Cardiac fibroblast (primary cell): ENCODE measurements at places on chromosomes 5 and 9.

GRCh38 chr5:138952962-138953361 is 77.8 kb upstream of the LRRTM2 start:
- DNase-seq = no peak

GRCh38 chr9:73129941-73130685 is 21.6 kb upstream of the ANXA1 start:
- DNase-seq = no peak

GRCh38 chr5:173480896-173481295 is 135.6 kb downstream of the BOD1 start:
- DNase-seq = no peak

DNA sequence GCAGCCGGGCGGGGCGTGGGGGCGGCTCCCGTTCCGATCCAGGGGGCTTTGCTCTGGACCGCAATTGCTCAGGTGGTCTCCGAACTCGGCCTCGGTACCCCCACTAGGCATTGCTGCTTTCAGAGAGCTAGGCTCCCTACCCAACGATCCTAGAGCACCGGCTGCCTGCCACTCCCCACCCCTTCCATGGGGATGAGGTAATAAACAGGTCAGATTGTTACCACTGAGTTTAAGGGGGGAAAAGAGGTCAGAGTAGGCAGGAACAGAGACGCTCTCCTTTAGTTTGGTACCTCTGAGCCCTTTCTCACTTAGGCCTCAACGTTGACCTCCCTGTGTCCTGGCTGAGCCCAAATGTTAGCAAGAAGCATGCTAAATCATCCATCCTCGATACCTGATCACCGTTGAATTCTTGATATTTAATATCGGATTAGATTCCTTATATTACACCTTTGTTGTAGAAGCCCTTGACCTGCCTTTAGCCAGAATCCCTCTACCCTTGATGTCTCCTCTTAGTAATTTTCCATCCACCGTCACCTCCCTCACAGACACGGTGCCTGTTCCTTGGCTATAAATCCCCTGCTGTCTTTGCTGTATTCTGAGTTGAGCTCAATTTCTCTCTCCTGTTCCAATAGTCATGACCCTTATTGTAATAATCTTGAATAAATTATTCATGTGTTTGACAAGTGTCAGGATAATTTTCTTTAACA is 588 bp upstream of the PLPP1 start:
- DNase-seq = no peak

GRCh38 chr5:23506329-23507236 is 826 bp upstream of the PRDM9 start:
- DNase-seq = peak; percentile 50

DNA sequence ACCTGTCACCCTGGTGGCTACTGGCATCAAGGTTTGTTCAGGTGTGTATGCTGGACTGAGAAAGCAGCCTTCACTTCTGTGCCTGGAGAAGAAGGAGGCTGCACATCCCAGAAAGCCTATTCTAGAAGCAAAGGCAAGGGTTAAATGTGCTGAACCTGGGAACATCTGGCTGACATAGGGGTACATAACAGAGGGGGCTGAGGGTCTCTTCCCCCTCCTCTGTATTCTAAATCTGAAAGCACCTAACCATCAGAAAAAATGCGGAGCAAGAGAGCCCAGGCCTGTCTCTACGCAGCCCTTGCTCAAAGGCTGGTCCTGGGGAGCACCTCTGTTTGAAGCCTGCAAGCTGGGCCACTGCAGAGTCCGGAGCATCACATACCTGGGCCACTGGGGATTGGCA is 53.2 kb upstream of the FSTL4 start:
- DNase-seq = no peak

GRCh38 chr5:83564069-83564749 is 92.7 kb downstream of the VCAN start:
- peak; percentile 70 for DNase-seq

GRCh38 chr9:134641990-134642384 is 384 bp downstream of the COL5A1 start:
- no peak for DNase-seq

DNA sequence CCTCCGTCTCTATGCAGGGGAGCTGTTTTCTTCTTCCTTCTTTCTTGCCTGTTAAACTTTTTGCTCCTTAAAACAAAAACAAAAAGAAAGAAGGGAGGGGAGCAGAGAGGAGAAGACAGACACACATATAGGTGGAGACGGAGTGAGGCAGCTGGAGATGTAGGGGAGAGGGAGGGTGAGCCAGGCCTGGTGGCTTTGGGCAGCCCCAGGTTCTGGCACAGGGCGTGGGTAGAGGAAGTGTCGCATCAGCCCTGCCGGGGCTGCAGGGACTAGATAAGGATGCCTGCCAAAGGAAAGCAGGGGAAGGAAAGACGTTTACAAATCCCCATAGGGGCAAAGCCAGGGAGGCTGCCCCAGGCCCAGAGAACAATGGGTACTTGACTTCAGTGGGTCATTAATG is 38.7 kb upstream of the PTGS1 start:
- DNase-seq = no peak

- no peak for DNase-seq
Observed at GRCh38 chr9:80771555-80772347, 917.6 kb downstream of the TLE1 start.

GRCh38 chr5:95838001-95838520 is 15.5 kb upstream of the GLRX start:
- DNase-seq = no peak

- DNase-seq = no peak
Observed at GRCh38 chr9:124873664-124874063, 11.7 kb downstream of the ARPC5L start.

GRCh38 chr9:91177661-91178280 is 183.9 kb downstream of the AUH start:
- no peak for DNase-seq

- peak; percentile 54 for DNase-seq
Observed at GRCh38 chr5:138874771-138875551, at the start of gene LRRTM2. Gene LRRTM2 (minus strand): TSS chr5:138875335. CDS start chr5:138874911, 424 bp downstream.

DNA sequence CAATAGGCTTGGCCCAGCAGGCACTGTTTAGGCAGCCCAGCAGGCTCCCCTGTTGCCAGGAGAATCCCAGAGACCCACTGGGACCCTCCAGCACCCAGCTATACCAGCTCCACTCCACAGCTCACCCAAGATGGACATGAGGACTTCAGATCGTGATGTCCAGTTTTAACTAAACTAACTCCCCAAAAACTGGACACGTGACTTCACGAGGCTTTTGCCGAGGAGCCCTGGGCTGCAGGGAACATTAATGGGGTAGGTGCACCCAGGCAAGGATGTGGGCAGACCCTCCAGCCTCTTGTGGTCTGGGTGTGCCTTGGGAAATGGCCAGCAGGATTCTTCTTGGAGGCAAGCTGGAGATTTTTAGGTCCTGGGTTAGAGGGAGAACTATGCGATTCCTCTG is 8.9 kb upstream of the NKD2 start:
- DNase-seq = no peak

DNA sequence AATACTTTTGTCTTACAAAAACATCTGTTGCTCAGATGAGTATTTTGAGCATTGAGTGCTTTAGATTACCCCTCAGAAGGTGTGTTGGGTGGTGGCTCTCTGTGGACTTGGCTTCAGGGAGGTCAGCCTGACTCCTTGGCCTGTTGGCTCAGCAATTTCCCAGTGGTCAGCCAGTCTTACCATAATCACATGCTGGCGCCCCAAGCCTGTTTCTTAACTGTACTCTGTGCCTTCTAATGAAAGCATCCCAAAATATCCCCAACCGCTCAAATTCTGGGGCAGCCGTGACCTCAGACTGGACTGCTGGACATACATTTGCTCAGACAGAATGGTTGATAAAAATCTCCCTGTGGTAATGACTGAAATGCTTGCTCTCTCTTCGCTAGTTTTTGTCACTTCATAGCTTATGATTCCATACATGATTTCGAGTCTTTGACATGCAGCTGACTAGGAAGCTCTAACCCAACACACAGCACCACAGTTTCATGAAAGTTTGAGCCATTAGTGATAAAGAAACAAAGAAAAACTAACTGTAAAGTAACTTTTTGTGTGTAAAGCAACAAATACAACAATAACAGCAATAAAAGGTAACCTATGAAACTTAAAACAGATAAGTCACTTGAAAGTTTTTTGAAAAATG is 562.2 kb upstream of the MEF2C start:
- no peak for DNase-seq
